ENCODE measurements at places on chromosomes 7 and 10.

DNA sequence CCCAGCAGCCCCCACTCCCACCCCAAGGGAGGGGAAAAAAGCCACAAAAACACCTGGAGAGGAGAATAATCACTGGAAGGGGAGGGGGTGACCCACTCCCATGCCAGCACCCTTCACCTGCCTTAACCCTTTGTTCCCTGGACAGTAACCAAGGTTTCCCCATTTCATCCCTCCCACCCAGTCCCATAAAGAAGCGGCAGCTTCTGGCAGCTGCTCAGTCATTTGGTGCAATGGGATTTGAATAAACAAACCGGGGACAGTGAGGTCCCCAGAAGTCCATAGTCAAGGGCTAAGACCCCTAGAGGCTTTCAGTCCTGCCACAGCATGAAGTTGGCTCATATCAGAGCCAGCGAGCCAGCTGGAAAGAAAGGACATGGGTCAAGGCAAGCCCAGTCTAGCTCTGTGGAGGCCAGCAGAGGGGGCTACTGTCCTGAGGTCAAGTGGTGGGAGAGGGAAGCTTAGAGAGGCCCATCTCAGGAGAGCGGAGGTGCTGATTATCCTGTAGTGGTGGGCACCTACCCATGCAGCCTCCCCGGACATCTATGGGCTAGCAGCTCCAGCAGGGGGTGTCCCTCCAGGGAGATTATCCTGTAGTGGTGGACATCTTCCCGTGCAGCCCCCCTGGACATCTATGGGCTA, 58.9 kb upstream of the LBX1 start:
- no peak for DNase-seq

GRCh38 chr7:13981070-13981469, 8.4 kb downstream of the ETV1 start:
- no peak for DNase-seq

DNA sequence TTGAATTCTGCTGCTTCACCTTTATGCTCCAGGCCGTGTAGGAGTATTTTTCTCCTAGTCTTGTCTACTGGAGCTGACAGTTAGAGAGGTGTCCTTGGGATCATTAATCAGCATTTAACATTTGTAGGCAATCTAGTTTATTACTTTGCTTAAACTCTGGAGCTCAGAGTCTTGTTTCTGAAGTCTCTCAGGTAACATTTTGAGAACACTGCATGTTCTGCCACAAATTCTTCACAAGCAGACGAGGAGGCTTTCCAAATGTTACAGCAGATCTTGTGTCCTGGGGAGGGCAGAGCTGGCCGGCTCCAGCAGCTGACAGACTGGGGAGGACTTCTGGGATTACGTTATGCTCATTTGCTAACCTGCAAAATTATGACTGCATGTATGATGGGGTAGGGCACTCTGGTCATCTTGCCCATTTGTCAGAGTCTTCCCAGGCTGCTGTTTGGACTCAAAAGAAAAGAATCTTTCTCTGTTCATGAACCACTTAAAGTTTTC, 50.5 kb downstream of the GALNT17 start:
- DNase-seq, result no peak

DNA sequence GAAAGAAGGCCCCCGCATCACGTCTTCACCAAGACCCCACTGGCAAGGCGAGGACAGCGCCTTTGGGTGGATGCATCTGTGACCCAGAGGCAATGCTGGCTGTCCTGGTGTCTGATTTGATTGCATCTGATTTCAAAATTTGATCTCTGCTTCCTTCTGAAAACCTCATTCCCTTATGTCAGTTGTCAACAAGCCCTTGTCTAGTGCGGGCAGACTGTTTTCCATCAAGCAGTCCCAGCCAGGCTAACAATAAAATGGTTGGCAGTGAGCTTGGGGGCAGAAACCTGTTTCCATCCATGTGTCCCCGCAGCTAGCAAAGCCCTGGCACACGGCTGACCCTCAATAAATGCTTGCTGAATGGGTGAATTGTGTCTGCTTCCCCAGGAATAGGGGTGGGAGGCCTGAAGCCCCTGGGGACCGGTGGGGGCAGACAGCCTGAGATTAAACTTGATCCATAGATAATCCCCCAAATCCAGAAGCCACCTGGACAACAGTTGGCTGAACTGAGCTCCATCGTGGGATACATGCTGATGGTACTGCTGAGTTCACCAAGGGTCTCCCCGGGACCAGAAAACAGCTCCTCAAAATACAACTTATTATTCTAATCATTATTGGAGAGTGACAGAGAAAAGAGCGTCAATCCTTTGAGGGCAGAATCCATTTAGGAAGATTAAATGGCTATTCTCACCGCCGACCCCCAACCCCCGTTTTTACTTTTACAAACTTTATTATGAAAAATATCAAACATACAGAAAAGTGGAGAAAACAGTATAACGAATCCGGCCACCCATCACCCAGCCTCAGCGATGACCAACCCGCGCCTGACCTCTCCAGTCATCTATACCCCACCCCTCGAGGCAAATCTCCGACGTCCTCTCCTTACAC, 912 bp upstream of the DUSP5 start:
- no peak for DNase-seq

DNA sequence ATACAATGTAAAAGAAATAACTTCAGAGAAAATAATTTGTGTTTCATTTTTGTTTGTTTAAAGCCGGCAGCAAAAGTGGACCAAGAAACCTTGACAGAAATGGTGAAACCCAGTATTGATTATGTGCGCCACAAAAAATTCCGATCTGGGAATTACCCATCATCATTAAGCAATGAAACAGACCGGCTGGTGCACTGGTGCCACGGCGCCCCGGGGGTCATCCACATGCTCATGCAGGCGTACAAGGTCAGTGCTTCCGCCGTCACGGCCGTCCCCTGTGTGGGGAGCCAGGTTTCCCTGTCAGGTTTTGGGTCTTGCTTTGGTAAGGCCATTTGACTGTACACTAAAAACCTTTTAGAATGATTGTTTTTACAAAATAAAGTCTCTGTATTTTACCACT, 46.7 kb downstream of the LANCL2 start:
- no peak for DNase-seq

- DNase-seq, result no peak
Observed at GRCh38 chr7:31052487-31052840, 356 bp downstream of the ADCYAP1R1 start.

DNA sequence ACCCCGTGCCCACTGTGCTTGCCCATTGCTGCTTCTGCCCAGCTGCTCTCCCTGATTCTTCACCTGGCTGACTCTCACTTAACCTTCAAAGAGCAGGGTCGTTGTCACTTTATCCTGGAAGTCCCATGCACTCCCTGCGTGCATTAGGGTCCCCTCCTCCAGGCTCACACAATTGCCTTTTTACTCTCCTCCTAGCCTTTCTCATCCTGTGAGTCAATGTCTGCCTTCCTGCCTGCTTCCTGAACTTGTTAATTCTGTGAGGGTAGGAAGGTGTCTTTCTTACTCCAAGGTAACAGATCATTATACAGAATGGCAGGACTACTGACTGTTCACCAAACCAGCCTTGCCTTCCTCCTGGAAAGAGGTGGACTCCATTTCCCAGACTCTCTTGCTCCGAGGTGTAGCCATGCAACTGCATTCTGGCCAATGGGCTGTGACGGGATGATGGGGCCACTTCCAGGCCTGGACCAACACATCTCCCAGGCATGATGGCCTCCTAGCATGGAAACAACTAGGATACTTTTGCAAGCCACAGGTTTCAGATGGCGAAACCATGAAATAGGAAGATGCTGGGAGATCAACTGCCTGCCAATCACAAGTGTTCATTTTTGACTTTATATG, 54.7 kb downstream of the ARHGAP22 start:
- DNase-seq, result no peak

GRCh38 chr10:63375458-63375857, 90.3 kb downstream of the JMJD1C start:
- no peak for DNase-seq

DNA sequence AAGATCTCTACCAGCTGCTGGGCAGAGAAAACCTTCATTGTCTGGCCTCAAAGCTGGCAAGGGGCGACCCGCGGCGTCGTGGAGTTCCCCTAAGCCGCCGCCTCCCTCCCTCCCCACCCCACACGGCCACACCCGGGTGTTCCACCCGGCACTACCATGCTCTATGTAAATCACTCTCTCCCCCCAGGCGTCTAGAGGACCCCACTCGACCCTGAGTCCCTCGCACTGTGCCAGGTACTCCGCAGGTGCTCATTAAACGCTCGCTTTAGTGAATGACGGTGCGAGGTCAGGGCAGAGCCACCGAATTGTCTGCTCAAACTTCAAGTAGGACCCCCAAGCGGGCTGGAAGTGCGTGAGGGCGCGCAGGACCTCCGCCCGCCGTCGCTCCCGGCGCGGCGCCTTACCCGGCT, 628 bp downstream of the PARP12 start:
- DNase-seq, result peak; percentile 26

- DNase-seq, result no peak
Observed at GRCh38 chr10:16652154-16652553, 130.5 kb upstream of the C1QL3 start.

DNA sequence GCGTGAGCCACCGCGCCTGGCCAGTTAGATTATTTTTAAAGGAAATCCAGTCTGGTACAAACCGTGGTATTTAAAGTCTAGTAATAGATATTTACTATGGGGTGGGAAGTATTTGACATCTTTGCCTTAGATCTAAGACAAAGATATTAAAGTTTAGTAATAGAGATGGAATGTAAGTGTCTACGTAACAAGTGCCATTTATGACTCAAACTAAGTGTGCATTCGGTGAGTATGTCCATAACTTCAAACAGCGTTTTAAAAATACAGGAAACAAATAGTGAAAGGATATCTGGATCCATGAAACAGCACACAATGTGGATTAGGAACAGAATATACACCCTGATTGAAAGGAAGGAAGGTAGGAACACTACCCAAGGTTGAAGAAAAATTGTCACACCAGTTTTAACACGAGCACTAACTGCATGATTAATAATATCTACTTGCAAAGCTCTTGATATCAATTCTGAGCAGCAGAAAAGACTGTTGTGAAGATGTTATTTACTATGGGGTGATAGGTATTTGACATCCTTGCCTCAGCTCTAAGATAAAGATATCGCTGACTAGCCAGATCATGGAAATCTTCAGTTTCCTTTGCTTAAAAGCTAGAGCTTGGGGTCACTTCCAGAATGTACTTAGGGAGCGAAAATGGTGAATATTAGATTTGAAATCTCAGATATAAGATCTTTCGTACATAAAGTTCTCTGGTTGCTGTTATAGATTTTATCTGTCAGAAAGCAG, 48.7 kb downstream of the EPC1 start:
- no peak for DNase-seq

- DNase-seq, result no peak
Observed at GRCh38 chr7:7157887-7158271, 24.5 kb upstream of the C1GALT1 start.

- DNase-seq, result no peak
Observed at GRCh38 chr10:132199268-132199853, 12.6 kb downstream of the DPYSL4 start.

GRCh38 chr10:100811261-100811660, 65.9 kb downstream of the PAX2 start:
- DNase-seq, result no peak

- no peak for DNase-seq
Observed at GRCh38 chr10:132812520-132812919, 26.6 kb upstream of the NKX6-2 start.

DNA sequence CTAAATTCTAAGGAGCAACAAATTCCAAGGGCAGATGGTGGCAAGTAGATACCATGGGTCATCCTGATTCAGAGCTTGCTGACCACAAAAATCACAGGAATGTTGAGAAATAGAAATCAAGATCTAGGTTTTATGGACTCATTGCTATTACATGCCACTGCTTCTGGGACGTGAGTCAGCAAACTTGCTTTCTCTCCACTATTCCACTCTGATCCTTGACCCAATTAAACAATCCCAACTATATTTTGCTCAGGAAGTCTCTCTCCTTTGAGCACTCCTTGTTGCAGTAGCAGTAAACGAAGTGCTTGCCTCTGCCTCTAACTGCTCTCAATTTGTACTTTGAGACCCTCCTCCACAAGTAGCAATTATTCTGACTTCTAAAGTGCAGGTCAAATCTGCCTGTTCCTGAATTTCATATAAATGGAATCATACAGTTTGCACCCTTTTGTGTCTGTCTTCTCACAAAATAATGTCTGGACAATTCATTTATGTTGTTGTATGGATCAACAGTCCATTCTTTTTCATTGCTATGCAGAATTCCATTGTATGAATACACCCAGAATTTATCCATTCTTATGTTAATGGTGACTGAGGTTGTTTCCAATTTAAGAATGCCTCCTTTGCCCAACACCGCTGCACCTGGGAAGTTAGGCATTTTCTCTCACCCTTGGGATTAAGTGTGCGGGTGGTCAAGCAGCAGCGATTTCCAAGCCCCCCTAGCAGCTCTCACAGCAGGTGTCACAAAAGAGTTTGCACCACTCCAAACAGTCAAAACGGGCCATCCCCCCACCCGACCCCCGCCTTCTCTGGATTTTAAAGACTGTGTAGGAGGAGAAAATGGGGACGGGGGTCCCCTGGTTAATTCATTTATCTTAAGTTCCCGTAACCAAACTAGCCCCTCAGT, 35.9 kb downstream of the ACSM6 start:
- no peak for DNase-seq

- no peak for DNase-seq
Observed at GRCh38 chr7:24970676-24971075, 9.3 kb downstream of the OSBPL3 start.

- no peak for DNase-seq
Observed at GRCh38 chr10:106582291-106582690, 582.2 kb downstream of the SORCS1 start.

GRCh38 chr10:90162271-90162853, 461.0 kb downstream of the KIF20B start:
- DNase-seq, result no peak

GRCh38 chr10:37952043-37952755, 24.2 kb downstream of the ZNF25 start:
- no peak for DNase-seq

DNA sequence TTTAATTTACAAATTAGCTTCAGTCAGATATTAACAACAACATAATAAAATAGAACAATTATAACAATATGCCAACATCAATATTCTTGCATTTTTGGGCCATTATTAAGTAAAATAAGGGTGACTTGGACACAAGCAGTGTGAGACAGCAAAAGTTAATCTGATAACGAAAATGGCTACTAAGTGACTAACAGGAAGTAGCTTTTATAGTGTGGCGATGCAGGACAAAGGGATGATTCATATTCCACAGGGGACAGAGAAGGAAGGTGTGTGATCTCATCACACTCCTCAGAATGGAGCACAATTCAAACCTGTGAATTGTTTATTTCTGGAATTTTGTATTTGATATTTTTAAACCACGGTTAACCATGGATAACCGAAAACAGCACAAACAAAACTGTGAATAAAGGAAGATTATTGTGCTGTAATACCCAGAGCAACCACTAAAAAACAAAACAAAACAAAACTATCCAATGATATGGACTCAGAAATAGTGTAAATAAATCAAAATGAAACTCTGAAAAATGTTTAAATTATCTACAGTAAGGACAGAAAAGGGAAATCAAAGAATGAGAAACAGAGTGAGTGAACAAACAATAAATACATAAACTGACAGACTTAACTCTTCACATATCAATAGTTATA, 66.9 kb upstream of the TFEC start:
- no peak for DNase-seq

- DNase-seq, result no peak
Observed at GRCh38 chr7:366161-366803, 76.3 kb downstream of the FOXL3 start.

All from NCI-H2029 treated with DMSO at 0.1 percent for 48 hours (cell line).